Stimulated activated CD8-positive, alpha-beta memory T cell treated with anti-CD3 and anti-CD28 coated beads, Interleukin-7, amount 100 ng/mL, for 1 hour (primary cell): ENCODE measurements at places on chromosomes 7 and 10.

GRCh38 chr7:108045669-108046068 lies 42.7 kb upstream of the LAMB1 start:
- DNase-seq = no peak

- no peak for DNase-seq
Measured at GRCh38 chr10:62582101-62582705, 208.0 kb downstream of the ZNF365 start.

- no peak for DNase-seq
Measured at GRCh38 chr10:95818668-95819067, 62.7 kb downstream of the ENTPD1 start.

DNA sequence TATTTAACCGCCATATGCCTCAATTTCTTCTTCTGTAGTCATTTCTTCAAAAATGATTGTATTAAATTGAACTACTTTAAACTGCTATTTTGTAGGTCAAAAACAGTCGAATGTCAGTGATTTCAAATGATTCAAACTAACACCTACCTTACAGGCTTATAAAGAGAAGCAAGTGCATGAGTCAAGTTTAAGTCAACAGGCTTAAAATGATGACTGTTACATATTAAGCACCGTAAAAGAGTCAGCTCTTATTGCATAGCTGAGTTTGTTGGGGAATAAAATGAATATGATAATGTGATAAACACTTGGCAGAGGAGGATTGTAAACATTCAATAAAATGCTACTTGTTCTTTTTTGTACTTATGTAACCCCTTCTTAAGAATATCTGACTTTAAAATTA lies 90.1 kb upstream of the ANKRD1 start:
- DNase-seq = no peak

- no peak for DNase-seq
Measured at GRCh38 chr10:4372601-4373000, 453.4 kb upstream of the AKR1E2 start.

DNA sequence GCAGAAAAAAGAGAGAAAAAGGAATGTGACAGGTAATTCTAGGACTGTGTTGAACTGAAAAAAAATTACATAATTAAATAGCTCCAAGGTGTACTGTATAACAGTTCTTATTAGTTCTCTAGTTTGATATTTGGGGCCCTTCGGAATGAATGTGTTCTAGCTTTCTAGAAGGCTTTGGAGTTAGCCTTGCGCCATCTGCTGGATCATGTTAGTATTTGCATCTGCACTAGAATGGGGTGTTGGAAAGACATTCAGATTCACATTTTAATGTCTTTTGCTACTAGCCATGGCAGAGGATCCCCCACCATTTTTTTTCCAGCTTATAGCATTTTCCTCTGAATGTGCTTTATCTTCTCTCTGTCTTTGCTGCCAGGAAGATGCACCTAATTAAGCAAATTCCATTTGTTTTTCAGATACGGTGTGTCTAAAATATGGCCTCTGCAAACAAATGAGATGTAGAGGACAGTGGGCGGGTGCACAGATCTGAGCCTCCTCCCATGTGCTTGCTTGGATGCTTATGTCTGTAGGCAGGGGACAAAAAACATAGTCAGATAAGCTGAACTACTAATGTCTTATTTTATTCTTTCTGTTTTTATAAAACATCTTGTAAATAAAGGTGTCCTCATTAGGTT lies 238.5 kb downstream of the PHF14 start:
- DNase-seq = peak; percentile 2

DNA sequence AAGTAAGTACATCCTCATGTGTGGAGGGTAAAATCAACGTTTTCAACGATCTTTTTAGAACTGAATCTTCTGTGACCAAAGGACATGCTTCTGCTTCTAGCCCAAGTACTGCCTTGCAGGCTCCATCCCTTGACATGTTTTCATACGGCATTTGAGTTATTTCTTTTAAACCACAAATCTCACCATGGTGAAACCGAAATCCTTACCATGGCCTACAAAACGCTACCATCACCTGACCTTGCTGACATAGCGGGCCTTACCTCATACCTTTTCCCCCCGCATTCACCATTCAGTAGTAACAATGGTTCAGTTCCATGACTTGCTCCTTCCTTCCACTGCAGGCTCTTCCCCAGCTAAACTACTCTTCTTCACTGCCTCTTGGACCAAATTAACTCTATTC lies 3.5 kb downstream of the RNF216 start:
- DNase-seq = no peak

- no peak for DNase-seq
Measured at GRCh38 chr10:7533657-7534479, 123.0 kb upstream of the SFMBT2 start.

DNA sequence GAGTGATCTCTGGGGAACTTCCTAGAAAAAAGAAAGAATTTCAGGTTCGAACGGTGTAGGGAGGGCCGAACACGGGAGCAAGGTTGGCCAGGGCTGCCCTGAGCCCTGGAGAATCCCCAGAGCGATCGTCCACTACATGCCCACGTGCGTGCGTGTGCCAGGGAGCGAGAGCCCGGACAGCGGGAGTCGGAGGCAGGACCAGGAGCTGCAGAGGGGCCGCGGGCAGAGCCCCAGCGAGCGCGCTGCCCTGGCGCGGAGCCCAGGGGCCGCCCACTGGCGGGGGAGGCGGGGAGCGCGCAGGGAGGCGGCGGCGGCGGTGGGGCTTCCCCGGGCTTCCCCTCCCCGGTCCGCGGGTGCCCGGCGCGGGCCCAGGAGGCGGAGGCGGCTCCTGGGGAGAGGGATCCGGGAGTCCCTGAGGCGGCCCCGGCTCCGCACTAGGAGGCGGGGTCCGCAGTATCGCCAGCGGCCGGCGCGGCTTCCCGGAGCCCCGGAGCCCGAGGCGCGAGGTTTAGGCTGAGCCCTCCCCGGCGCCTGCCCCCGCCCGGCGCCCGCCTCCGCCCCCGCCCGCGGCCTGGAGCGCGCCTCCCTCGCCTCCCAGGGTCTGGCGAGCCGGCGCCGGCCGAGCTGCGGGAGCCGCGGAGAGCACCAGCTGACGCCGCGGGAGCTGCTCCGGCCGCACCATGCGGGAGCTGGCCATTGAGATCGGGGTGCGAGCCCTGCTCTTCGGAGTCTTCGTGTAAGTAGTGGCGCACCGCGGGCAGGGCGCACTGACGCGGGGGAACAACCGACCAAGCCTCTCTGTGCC lies at the start of gene PLPP4:
Gene PLPP4 (plus strand): TSS at position 602 of the 805 bp plus-strand sequence. CDS start 79 bp downstream, at position 681.
- no peak for DNase-seq

DNA sequence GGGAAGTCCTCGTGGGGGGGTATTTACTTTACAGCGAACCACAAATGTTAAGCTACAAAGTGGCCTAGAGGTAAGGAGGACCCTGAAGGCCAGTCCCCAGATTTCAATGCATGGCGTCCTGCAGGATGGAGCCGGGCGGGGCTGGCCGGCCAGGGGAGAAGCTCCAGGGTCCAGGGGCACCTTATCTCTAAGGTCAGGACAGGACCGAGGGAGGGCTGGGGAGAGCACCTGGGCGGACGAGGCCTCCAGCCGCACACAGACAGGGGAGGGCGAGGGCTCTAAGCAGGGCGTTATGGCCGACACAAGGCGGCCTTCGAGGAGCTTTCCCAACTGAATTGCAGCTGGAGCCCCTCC lies 96.4 kb upstream of the DIP2C start:
- no peak for DNase-seq

DNA sequence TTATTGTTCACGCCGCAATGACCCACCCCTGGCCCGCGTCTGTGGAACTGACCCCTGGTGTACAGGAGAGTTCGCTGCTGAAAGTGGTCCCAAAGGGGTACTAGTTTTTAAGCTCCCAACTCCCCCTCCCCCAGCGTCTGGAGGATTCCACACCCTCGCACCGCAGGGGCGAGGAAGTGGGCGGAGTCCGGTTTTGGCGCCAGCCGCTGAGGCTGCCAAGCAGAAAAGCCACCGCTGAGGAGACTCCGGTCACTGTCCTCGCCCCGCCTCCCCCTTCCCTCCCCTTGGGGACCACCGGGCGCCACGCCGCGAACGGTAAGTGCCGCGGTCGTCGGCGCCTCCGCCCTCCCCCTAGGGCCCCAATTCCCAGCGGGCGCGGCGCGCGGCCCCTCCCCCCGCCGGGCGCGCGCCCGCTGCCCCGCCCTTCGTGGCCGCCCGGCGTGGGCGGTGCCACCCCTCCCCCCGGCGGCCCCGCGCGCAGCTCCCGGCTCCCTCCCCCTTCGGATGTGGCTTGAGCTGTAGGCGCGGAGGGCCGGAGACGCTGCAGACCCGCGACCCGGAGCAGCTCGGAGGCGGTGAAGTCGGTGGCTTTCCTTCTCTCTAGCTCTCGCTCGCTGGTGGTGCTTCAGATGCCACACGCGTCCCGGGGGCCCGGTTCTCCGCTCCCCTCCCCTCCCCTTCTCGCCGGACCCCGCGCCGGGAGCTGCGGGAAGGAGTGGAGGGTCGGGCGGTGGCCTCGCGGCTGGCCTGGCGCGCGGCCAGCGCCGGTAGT lies at the start of gene CBX3:
Gene CBX3 (plus strand): TSS at position 499 of the 772 bp plus-strand sequence. CDS start 1,254 bp downstream, outside the sequence.
- peak; percentile 79 for DNase-seq

DNA sequence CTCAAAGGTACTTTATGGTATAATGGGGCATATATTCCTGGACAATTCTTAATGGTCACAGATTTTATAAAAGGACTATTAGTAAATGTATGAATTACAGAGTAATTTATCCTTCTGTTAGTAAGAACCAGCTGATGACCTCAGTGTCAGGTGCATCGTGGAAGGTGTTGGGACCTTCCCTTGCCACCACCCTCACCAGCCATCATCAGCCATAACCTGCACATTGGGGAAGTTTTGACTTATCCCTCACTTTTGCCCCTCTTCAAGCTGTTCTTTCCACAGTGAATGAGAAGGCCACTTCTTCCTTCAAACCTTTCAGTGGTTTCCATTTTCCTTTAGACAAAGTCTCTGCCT lies 52.2 kb downstream of the FIGNL1 start:
- no peak for DNase-seq

DNA sequence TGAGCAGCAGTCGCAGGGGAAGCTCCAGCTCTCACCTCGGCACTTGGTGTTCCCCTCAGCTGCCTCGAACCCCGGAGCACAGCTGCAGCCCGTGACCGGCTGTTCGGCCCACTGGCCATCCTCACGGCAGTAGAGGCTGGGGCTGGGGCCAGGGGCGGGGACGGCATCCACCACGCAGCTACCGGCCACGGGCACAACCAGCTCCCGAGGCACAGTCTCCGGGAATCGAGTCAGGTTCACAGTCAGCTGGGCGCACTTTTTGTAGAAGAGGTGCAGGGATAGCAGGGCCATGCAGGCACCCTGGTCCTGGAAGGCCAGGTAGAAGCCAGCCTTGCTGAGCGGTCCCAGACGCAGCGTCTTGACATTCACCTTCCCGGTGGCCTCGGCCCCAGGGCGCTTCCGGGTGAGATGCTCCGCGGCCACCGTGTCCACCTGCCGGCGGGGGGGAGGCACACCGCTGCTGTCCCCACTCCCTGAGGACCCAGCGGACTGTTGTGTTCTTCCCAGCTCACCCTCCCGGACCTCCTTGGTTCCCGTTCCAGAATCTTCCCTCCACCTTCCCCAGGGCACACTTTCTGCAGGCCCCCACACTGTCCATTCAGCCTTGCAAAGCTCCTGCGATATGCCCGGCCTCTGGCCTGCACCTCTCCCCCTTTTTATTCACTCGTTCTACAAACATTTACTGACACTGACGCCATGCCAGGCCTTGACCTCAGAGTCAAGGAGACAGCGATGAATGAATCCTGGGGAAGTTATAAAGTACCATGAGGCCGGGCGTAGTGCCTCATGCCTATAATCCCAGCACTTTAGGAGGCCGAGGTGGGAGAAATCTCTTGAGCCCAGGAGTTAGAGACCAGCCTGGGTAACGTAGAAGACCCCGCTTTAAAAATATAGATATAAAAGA lies 4.8 kb downstream of the EPHB4 start:
- DNase-seq = no peak
